Thoracic aorta (tissue), 2 donors: ENCODE measurements at places on chromosomes 12 and 14. TPM values are rescaled to one million over a fixed set of nuclear protein-coding genes. Genes with fewer than 3 reads are reported as not detected.

The SIX6 gene
- not detected for total RNA-seq

The FAM177A1 gene
- 73.8 TPM for total RNA-seq

- no peak for DNase-seq
Measured at GRCh38 chr14:40271480-40271879, 839.2 kb upstream of the FBXO33 start.

DNA sequence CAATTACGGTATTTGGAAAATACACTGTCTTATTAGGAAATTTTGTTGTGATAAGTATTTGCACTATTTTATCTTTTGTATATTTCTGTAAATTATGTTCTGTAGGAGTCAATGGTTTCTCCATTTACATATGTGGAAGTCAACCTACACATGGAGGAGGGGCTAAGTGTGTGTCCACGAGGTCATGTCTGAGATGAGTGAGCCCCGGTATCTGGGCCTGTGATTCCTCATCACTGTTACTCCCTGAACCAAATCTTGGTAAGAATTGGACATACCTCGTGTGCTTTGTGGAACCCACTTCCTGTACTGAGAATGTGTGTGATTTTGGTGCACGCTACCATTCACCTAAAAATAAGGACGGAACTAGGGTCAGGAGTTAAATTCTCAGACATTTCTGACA lies 1105.5 kb downstream of the TMEM121 start:
- DNase-seq: no peak

DNA sequence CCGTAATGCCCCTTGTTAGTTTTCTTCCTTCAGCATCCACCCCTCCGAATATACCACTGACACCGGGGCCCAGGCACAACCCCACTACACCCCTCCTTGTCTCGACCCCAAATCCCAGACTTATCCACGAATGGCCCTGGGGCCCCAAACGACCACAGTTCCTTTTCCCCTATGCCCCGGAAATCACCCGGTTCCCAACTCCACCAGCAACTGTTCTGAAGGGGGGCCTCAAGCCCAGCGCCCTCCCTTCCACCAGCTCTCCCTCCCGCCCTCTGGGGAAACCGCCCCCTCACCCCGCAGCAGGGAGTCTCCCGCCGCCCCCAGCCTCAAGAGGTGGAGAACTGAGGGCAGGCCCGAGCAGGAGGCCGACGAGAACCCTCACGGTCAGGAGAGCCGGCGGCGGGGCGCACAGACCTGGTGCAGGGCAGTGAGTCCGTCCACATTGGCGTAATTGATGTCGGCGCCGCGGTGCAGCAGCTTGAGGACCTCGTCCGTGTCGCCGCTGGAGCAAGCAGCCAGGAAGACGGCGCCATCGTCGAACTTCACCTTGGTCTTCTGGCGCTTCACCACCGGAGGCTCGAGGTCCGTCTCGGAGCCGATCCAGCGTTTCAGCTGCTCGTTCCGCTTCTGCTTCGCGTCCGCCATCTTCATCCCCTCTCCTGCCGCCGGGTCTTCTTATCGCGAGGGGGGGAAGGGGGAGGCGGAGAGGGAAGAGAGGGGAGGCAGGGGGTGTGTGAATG lies 446 bp downstream of the PPP1R12A start:
- no peak for DNase-seq

- no peak for DNase-seq
Measured at GRCh38 chr12:113186033-113186365, 478 bp downstream of the RITA1 start.
